CMK (cell line): ENCODE measurements at places on chromosomes 2 and 18.

DNA sequence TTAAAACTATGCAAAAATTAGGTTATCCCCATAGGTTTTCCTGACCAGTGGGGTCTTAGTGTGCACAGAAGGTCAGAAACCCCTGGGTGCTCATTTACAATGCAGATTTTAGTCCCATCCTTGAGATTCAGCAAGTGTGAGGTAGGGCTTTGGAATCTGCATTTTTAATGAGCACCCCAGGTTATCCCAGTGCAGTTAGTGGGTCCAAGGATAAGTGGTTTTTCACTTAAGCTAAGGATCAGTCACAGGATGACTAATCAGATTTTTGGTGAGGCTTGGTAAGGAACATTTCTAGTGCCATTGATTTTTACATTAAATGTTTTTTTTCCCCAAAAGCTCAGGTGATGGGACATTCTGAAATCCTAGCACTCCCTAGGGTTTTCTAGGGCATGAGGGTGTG is 50.7 kb upstream of the MGAT5 start:
- DNase-seq: no peak

- no peak for DNase-seq
Measured at GRCh38 chr2:88254437-88255091, 84.4 kb downstream of the THNSL2 start.

GRCh38 chr2:101983486-101983885 is 8.3 kb upstream of the IL1R2 start:
- no peak for DNase-seq

DNA sequence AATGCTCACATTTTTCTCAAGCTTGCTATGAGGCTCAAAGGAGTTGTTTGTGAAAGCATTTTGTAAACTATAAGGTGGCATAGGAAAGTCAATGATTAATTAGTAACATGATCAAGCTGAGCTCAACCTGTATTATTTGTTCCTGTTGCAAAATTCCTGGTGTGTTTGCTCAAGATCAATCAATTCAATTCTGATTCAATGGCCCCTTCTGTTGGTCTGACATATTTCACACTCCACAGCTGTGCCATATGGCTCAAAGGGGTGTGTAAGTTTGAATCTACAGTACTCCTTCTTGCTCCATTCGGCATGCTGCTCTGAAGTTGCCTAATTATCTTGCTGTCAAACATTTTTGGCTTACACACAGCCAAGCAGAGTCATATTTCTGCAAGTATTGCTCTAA is 341.6 kb upstream of the LRP1B start:
- no peak for DNase-seq

- no peak for DNase-seq
Measured at GRCh38 chr2:132424526-132425121, 8.0 kb downstream of the GPR39 start.

GRCh38 chr18:32968248-32968647 is 195.4 kb upstream of the KLHL14 start:
- no peak for DNase-seq

DNA sequence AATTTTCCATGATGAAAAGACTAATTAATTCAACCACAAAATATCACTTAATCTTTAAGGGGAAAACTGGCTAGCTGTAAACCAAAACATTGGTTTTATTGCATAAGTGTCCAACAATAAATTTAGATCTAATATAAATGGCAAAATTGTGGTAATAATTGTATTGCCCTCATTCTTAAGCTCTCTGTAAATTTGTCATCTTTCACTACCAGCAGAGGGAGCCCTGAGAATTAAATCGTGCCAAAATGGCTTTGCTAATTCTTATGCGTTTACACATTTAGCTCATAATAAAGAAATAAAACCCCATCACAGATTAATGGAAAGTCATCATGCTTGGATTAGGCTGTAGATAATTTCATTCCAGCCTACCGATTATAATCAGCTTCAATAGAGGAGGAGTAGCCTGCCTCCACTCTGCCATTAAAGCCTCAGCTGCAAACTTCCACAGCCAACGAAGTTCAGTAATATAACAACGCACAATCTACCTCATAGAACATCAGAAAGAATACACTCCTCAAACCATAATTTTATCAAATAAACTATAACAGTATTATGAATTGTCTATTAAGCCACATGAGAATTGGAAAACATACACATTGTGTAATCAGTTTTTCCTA is 70.0 kb upstream of the ATP5MC3 start:
- no peak for DNase-seq

- DNase-seq: peak; percentile 52
Measured at GRCh38 chr2:191571163-191571769, 106.7 kb upstream of the NABP1 start.

- DNase-seq: no peak
Measured at GRCh38 chr2:3142210-3142609, 235.4 kb downstream of the EIPR1 start.

- no peak for DNase-seq
Measured at GRCh38 chr18:986051-986450, 81.4 kb downstream of the ADCYAP1 start.

GRCh38 chr2:40914666-40915065 is 462.8 kb upstream of the SLC8A1 start:
- DNase-seq: no peak

- no peak for DNase-seq
Measured at GRCh38 chr18:67608615-67609273, 92.2 kb upstream of the DSEL start.

- DNase-seq: peak; percentile 15
Measured at GRCh38 chr2:71879509-71880184, 268.0 kb downstream of the CYP26B1 start.

GRCh38 chr2:37623406-37623805 is 48.0 kb downstream of the CDC42EP3 start:
- DNase-seq: no peak

DNA sequence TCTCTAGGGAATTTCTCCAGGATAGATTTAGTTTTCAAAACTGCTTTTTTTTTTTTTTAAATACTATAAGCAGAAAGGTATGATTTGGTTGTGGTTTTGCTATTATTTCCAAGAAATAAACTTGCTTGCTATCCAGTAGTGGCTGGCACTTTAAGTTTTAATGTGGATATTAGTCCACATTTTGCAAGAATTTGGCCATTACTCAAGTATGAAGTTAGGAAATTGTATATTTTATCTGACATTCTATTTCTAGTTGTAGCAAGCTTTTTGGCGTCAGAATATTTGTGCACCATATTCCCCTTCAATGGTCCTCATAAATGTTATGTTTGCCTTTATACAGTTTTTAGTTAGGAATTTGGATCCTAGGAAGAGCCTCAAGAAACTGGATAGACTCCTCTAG is 226.3 kb downstream of the ZNF521 start:
- no peak for DNase-seq

- no peak for DNase-seq
Measured at GRCh38 chr2:173739006-173739405, 226.2 kb downstream of the SP3 start.

DNA sequence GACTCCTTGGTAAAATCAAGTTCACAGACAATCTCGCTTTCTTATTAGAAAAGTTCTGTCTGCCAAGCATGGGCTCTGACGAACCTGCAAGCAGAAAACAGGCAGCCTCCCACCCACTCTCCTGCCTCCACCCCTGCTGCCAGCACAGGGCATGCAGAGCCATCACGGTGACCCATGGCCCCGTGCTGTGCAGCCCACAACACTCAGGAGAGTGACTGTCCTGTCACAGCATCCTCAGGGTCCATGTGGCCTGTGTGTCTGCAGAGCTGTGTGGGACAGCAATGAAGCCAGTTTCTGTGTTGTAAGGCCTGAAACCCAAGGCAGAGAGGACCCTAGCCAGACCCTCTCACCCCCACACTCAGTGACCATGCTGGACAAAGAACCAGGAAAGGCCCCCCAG is 46.2 kb downstream of the TFCP2L1 start:
- no peak for DNase-seq

DNA sequence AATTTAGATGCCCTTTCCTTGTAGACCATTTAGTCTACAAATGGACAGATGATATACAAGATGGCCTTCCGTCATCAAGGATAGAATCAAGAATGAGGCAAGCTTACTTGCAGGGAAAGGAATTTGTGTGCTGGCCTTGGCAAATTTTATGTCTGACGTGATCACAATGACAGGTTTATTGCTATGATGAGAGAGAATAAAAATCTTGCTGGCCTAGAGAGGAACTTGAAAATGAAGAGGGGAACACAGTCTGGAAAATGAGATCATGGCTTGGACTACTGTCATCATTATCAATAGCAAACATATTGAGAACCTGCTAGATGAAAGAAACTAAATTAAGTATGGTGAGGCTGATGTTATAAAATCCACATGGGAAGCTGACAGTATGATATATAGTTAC is 66.0 kb downstream of the CSRNP3 start:
- DNase-seq: no peak

DNA sequence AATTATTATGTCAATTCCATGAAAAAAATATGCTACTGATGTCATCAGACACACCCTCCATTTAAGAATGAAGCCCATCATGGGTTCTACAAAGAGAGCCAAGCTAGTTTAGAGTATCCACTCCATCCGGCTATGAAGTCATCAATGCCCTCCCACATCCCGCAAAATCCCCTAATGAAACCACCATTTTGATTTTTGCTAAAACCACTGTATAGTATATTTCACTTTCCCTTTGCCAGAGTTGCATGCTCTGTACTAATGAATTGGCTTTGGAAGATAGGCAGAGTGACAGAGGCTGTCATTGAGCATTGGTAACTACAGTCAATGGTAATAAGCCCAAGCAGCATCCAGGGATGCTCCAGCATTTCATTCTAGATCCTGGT is 118.6 kb downstream of the ANKRD44 start:
- no peak for DNase-seq

DNA sequence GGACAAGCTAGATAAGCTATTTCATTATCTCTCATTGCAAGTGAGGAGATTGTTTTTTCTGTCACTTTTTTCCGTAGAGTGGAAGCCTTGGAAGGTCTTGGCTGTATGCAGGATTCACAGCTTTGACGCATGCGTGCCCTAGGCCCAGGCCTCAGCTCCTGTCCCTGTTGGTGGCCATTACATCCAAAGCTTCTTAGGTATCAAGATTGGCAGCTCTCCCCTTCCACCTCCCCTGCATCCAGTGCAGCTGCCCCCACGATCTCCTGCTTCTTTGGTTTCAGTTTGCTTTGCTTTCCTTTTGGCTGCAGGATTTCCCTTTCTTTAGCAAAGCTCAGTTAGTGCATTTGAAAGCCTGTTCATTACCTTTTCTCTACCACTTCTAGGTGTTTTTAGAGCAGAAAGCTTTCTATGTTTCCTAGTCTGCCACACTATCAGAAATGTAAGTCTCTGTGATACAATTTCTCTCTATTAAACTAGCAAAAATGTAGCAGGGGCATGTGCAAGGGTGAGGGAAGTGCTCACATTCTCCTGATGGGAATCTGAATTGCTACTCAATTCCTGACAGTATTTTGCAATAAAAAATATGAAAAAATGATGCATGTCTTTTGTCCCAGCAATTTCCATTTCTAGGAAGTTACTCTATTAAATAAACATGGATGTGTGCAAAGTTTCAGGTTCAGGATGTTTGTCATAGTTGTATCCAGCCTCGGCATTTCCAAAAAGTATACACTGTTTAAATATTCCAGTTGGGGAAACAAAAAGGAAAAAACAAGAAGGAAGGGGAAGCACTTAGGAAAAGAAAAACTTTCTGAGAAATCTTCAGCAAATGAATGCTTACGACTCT is 91.2 kb downstream of the LIPG start:
- DNase-seq: no peak

DNA sequence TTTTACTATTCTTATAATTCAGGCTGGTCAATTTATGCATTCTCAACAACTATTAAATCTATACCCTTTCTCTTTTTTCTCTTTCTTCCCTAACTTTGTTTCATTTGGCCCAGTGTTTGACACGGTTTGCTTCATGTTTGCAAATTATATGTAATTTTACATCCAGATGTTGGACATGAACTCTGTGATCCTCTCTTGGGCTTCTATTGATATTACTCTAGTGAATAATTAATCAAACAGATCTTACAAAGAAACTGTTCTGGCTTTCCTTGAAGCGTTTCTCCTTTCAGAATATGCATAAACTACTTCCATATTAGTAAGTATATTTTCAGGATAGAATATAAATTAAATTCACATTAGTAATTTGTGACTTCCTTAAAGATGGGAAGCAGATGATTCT is 225.1 kb upstream of the TMEFF2 start:
- no peak for DNase-seq

DNA sequence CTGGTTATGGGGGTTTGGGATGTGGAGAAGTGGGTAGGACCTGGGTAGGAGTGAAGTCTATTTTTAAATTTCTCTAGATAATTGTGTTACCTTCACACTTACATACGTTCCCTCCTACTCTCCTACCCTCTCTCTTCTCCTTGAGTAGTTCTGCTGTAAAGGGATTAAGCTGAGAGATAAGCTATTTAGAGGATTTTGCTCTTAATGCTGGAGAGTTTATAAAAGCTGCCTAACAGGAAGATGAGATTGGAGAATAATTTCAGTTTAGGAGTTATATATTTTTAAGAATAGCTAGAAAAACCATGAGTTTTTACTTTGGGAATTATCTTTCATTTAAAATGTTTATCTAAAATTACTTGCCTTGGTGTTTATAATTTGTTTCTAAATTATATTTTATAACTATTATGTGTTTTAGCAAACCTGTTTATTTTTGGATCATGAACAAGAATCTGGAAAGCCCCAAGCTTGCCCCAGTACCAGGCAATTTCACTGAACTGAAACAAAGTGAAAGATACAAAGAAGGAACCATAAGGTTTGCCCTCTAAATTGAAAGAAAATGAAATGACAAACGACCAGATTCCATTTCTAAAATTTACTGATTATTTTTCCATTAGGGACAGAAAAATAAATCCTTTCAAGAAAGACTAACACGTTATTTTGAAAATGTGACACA is 101.5 kb downstream of the ZNF532 start:
- no peak for DNase-seq

DNA sequence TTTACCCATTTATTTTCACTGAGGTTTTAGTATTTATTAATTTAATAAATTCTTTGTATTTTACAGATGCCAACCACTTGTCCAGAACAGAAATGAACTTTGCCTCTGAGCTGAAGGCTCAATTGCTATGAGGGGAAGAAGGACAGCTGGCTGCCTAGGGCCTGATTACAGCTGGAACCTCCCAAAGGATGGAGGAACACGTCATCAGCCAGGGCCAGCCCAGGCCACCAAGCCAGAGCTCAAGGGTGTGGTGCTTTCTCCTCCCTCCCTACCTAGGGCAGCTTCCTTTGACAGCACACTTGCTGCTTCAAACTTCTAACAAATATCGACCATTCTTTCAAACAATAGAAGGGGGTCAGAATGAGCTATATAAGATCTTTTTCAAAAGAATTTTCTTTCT is 19.7 kb upstream of the RIOK3 start:
- no peak for DNase-seq

- no peak for DNase-seq
Measured at GRCh38 chr18:37176621-37176934, 347.7 kb downstream of the KIAA1328 start.

- no peak for DNase-seq
Measured at GRCh38 chr2:101882769-101883307, 108.9 kb upstream of the IL1R2 start.

GRCh38 chr2:236855176-236855865 is 230.4 kb upstream of the COPS8 start:
- no peak for DNase-seq

- DNase-seq: no peak
Measured at GRCh38 chr2:14148216-14148615, 484.3 kb upstream of the LRATD1 start.

GRCh38 chr2:219551441-219552381 is 7.9 kb downstream of the TMEM198 start:
- DNase-seq: no peak
